ENCODE measurements at places on chromosomes 12 and 14.

- DNase-seq = peak; percentile 40
Measured at GRCh38 chr12:71415336-71416231, 24.0 kb upstream of the LGR5 start.

GRCh38 chr14:80150301-80150700 is 61.0 kb downstream of the DIO2 start:
- DNase-seq = no peak

GRCh38 chr12:88472775-88473174 is 107.5 kb downstream of the KITLG start:
- DNase-seq = no peak

DNA sequence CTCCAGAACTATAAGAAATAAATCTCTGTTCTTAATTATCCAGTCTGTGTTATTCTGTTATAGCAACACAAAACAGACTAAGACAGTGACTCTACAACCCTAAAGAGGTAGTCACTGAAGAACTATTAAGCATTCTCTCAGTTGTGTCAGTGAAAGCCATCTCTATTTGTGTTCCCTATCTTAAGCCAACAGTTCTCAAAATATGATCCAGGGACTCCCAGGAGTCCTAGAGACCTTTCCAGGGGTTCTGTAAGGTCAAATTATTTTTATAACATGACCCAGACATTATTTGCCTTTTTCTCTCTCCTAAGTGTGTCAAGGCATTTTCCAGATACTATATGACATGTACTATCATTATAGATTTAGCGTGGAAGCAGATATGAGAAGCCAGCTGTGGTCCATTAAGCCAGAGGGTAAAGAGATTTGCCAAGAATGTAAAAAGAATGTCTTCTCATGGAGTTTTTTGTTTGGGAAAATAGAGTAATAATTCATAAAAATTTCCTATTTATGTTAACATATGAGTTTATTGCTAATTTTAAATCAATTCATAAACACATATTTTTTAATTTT is 315.8 kb downstream of the RGS6 start:
- no peak for DNase-seq

GRCh38 chr14:76894308-76894707 is 68.1 kb downstream of the LRRC74A start:
- no peak for DNase-seq

DNA sequence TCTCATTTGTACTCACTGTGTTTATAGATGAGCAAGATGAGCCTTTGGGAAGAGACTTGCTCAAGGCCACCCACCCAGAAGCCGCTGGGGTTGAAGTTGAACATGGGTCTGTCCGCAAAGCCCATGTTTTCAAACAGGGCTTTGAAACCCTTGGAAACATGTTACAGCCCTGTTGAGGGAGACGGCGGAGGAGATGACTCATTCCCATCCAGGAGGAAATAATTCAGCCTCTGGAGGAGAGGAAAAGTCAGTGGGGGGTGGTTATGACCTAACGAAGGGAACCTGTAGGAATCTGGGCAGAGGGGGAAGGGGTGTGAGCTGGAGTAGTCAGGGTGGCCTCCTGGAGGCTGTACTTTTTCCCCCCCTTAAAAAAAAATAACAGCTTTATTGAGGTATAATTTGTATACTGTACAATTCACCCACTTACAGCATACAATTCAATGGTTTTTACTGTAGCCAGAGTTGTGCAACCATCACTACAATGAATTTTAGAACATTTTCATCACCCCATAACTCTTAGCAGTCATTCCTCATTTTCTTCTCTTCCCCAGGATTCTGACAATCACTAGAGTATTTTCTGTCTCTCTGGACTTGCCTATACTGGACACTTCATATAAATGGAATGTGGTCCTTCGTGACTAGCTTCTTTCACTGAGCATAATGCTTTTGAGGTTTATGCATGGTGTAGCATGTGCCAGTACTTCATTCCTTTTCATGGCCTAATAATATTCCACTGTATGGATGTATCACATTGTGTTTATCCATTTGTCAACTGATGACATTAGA is 1.9 kb upstream of the RIN3 start:
- DNase-seq = no peak

- no peak for DNase-seq
Measured at GRCh38 chr12:28413460-28414109, 223.3 kb downstream of the CCDC91 start.

GRCh38 chr12:24404086-24404815 is 454.8 kb upstream of the SOX5 start:
- DNase-seq = no peak

- no peak for DNase-seq
Measured at GRCh38 chr14:96246539-96246847, 9.5 kb upstream of the BDKRB1 start.

- DNase-seq = no peak
Measured at GRCh38 chr12:127306604-127307215, 960.3 kb upstream of the TMEM132C start.

GRCh38 chr14:44616204-44616603 is 109.1 kb upstream of the FSCB start:
- DNase-seq = no peak

DNA sequence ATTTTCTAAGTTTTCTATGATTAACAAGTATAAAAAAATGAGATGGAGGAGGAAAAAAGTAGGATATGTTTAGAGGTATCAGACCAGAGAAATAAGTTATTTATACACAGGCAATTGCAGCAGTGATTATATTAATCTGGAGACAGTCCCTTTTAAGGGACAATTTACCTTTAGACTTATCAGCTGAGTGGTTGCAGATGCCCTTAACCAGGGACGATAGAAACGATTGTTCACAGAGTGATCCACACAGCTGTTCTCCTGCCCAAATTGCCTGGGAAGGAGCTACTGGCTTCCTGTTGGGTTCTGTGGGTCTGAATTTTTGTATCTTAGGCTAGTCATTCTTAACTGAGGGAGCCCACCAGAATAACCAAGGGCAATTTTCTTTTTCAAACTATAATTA is 66.4 kb downstream of the GCH1 start:
- no peak for DNase-seq

DNA sequence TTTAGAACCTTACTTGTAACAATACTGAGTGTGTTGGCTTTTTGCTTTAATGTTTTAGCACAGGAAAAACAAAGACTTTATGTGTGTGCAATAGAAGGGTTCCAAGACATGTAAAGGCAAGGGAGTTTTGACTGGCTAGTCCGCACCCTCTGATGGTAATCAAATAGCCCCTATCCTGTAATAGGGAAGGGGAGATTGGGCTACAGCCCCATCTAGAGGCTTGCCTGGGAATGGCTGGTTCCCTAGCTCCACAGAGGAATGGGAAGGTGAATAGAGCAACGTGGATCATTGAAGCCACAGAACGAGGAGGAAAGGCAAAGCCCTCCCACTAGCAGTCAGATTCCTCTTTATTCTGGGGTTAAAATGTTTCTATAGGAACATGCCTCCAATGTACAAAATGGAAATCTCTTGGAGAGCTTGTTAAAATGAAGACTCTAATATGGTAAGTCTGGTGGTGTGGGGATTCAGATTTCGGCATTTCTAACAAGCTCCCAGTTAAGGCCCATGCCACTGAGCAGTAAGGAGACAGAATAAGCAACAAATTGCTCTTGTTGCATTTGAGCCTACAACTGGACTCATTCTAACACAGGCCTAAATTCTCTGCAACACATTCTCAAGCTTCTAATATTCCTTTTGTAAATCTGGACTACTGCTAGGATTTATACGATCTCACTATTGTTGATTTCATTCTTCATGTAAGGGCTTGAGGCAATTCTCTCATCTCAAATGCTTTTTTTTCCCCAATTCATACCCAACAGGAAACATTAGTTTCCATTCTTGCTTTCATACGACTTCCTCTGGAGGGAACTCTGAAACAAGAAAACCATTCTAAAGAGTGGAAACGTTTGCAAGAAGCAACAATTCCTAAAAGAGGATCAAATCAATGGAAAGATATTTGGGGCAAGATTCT is 57.1 kb downstream of the NIN start:
- peak; percentile 32 for DNase-seq

DNA sequence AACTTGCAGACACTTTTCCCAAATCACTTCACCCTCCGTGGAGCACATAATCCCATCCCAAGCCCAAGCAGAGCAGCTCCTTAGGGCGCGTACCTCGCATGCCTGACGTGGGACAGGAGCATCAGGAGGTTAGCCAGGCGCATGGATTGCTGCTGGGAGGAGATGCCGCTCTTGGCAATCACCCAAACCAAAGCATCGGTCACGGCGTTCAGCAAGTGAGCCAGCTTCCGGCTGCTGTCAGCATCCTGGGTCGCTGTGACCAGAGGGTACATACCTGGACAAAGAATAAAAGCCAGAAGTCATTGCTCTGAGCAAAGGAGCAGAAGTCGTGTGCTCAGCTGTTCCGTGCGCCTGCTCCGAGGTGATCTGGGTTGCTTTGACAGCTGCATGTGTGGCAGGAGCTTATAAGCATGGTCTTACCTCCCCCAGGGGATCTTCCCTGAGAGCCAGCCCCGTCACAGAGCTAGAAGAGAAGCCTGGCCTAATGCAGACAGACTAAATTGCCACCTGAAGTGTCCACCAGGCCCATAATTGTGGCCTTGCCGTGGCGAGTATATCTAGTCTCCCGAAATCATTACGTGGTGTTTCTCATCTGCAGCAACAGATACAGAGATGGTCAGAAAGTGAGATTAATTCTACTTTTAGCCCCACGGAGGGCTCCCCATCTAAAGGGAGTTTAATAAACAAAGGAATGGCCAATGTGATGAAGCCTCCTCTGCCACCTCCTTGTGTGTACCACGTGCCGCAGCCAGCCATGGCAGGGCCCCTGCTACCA is 59.1 kb downstream of the ESR2 start:
- no peak for DNase-seq

Data from HuH-7.5 (cell line).